ENCODE measurements at places on chromosomes 11 and 22.

GRCh38 chr11:9001736-9002135, 2.1 kb downstream of the NRIP3 start:
- no peak for DNase-seq

DNA sequence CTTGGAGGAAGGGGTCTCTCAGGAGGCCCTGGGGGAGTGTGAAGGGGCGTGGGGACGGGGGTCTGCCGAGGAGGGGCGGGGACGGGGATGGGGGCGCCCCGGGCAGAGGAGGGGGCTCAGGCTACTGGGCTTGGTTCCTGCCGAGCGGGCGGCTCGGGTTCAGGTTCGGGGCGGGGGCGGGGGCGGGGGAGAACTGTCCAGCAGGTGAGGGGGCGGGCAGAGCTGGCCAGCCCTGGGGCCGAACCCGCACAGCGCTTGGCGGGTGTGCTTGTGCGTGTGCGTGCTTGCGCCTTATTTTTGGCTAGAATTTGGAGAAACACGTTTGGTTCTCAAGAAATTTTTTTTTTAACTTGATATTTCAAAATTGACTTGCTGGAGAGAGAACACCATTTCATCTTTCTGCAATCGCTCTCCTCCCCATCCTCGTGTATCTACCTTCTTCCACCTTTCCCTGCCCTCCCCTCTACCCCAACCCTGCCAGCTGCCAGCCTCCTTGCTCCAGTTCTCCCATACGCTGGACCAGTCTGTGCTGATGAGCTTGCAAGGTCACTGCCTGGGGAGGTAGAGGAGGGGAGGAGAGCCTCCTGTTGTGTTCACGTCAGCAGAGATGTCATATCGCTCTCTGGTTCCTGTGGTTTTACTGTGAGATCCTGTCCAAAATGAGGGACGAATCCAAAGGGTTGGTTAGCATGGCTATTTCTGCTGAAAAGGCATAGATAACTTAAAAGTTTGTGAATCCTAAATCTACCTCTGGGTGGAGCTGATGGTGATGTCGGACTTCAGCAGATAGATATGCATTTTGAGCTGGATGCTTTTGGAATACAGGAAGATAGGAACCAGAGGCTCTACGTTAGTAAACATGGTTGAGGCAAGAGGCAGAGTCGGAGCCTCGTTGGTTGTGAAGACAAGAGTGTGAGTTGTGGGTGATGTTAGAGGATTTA, 668 bp downstream of the MADD start:
- DNase-seq: no peak

DNA sequence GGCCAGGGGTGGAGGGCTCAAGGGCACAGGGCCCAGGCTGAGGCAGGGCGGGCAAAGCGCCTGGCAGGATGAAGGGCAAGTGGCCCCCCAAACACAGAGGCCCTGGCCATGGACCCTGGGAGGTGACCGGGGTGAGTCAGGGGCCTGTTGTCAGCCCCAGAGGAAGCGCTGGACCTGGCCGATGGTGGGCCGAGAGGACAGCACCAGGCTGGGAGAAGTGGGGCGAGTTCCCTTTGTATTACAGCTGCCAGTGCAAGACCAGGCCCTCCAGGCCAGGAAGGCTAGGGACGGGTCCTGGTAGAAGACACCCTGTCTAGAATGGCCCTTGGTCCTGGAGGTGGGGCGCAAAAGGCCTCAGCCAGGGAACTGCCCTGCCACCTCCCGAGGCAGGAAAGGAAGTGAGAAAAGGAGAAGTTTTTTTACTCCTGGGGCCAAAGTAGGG, 12.8 kb downstream of the CXCR5 start:
- DNase-seq: no peak

DNA sequence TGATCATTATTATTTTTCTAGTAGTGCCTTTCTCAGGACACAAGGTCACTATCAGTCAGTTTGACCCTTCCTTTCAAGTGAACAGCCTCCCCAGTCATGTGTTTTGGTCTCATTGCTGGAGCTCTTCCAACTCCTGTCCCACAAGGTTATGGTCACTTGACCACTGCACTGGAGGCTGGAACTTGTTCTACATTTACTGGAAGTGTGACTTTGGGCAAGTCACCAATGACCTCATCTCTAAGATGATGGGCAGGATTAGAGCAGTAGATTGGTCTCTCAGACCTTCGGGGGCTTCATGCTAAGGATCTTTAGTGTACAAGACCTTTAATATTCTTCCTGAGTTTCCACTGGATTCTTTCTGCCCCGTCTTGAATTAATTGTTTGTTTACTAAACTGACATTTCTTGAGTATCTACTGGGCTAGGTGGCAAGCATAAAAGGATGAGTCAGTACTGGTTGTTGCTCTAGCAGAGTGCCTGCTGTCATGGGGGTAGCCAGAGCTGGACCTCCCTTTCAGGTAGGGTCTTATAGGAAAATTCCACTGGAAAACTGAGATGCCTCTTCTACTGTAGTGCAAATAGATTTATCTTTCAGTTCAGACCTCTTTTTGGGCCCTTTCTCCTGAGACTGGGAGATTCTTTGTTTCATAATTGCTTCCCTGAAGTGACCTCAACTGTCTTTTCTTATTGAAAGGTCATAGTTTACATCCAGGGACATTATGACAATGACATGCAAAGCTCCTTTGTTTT, 106.8 kb downstream of the GRAMD1B start:
- DNase-seq: no peak

- no peak for DNase-seq
Observed at GRCh38 chr11:110850846-110851245, 138.6 kb upstream of the ARHGAP20 start.

Data from fibroblast of the conjunctiva (primary cell).